ENCODE measurements at places on chromosomes 11 and 22.

DNA sequence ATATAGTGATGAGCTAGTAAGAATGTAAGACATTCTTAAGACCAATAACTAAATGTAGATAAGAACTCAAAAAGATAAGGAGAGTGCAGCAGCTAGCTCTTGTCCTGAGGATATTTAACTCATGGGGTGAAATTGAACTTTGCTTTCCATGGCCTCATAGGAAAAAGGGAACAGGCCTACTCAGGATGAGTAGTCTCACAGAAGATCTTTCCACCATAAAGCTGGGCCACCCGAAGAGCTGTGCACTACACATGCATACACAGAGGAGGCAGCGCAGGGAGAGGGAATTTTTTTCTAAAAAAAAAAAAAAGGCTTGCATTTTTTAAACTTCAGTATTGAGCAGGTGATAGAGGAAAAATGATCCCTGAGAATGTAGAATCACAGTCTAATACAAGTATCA, 59.9 kb upstream of the CFAP300 start:
- DNase-seq = no peak

- no peak for DNase-seq
Observed at GRCh38 chr11:94629741-94630140, 62.6 kb downstream of the PIWIL4 start.

- no peak for DNase-seq
Observed at GRCh38 chr22:24002851-24003250, 2.4 kb downstream of the GSTT4 start.

DNA sequence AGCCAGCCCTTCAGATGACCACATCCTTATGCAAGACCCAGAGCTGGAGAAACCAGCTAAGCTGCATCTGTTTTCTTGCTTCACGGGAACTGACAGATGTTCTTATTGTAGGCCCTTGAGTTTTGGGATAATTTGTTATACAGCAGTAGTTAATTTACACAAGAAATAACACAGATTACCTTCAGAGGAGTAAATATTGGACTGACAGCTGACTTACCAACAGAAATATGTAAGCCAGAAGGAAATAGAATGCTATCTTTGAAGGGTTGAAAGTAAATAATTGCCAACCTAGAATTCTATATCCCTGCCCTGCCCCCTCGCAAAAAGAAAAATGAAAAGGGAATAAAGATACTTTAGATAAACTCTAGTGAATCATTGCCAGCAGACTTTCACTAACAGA, 124.1 kb downstream of the WNT7B start:
- no peak for DNase-seq

DNA sequence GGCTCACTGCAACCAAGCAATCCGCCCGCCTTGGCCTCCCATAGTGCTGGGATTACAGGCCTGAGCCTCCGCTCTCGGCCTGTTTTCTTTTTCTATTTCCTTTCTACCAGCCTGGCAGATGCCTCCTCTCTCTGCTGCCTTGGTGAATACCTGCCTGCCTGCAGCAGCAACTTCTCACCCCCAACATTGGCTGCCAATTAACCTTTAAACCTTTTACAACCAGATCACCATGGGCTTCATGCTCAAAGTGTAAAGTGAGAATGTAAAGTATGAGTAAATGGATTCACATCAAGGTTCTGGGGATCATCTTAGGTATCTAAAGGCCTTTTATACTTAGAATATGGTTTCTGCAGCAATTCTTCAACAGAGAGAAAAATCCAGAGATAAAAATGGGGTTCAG, 13.0 kb upstream of the FCHSD2 start:
- DNase-seq = no peak

DNA sequence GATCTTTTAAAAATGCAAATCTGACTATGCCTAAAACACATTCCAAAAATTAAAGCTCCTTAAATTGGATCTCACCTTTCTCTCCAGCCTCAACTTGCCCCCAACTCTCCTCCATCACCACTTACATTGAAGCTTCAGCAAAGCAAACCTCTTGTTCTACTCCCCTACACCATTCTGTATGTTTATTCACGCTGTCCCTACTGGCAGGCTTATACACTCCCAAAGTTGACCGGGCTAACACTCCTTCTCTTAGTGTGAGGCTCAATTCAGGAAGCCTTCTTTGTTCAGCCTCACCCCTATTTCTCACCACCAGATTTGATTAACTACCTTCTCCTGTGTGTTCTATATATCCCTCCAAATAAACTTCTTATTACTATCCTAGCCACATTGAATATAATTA, 1.8 kb upstream of the GDPD4 start:
- DNase-seq = no peak

- DNase-seq = no peak
Observed at GRCh38 chr11:14857621-14858020, 34.4 kb downstream of the CYP2R1 start.

DNA sequence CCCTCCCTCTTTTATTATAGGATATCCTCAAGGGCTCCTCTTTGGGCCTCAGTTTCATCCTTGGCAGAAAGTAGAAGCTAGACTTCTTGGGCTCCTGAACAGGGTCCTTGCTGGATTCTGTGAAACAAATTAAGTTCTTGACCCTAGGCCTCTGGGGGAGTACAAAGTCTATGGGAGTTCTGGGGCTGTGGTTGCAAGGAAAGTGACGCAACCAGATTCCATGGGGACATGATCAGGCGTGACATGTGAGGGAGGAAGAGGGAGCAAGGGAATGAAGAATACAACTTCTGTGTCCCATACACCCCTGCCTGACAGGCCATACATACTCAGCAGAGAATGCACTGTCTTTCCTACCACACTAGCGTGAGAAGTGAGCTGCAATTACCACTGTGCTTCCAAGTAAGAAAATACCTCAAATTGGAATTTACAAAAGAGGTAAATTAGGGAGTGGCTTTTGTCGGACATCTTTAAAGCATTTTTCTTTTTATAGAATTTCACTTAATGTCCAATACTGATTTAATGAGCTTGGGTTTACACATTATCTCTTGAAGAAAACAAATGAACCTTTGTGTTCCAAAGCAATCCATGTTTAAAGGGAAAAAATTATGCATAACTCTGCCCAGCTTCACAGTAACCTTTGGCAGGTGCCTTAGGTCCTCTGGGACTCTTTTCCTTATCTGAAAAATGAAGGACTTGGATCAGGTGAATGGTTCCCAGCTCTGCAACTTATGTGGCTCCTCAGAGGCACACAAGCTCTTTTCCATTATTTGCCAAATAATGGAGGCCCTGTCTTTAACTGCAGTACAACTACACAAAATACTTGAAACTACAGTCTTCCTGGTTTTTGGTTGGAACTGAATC, 38.9 kb downstream of the LIMK2 start:
- no peak for DNase-seq

DNA sequence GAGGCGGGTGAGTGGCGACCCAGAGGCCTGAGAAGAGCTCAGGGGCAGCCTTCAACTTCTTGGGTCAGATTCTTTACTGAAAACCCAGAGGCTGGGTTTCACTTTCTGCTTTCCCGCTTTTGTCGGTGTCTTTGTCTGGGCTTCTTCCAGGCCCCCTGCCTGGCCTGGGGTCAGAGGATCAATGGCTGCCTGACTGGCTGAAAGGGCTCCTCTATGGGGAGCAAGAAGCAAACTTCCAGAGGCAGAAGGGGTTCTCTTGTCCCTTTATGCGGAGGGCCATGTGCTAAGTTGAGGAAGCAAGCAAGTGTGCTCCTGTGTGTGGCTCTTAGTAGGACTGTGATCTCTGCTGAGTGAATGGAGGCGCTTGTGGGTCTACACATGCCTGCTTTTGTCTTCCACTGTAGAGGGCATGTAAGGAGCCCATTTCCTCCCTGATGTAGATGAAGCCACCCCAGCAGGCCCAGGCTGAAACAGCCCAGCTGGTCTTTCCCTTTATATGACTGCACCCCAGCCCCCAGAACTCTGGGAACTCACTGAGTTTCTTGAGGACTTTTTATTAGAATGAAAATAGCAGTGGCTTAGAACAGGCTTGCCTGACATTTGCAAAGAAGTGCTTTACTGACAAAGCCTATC, 1.0 kb upstream of the PKNOX2 start:
- no peak for DNase-seq

DNA sequence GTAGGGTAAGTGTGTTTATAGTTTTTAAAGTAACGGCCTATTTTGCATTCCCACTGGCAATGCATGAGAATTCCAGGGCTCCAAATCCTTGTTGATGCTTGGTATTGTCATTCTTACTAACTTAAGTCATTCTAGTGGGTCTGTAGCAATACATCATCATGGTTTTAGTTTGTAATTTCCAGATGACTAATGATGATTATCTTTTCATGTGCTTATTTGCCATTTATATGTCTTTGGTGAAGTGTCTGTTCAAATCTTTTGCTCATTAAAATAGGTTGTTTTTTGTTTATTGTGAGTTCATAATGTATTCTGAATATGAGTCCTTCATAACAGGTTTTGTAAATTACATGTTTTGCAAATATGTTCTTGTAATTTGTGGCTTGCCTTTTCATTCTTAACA, 31.2 kb downstream of the MTMR3 start:
- no peak for DNase-seq

GRCh38 chr11:126165311-126165720, 46.1 kb downstream of the RPUSD4 start:
- DNase-seq = no peak

GRCh38 chr11:693887-694562, 997 bp downstream of the DEAF1 start:
- DNase-seq = no peak

- no peak for DNase-seq
Observed at GRCh38 chr22:39611360-39611759, 40.8 kb downstream of the CACNA1I start.

- no peak for DNase-seq
Observed at GRCh38 chr11:72681226-72682153, 7.3 kb upstream of the PDE2A start.

GRCh38 chr22:42324990-42325710, 54.7 kb upstream of the TCF20 start:
- DNase-seq = no peak

DNA sequence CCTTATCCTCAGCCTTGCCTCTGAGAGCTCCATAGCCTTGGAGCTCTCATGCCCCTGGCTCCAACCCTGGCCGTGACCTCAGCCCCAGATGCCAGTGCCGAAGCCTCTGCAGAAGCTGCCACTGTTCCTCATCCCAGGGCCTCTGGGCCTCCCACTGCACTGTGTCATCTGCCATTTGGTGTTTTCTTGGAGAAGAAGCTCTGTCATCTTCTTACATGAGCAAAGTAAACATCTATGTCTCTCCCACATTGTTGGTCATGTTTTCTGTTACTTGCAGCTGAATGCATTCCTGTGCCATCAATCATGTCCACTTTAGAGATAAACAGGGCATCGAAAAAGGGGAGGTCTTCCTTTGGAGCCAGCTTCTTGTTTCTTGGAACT, 45.0 kb upstream of the FTH1 start:
- DNase-seq = no peak

DNA sequence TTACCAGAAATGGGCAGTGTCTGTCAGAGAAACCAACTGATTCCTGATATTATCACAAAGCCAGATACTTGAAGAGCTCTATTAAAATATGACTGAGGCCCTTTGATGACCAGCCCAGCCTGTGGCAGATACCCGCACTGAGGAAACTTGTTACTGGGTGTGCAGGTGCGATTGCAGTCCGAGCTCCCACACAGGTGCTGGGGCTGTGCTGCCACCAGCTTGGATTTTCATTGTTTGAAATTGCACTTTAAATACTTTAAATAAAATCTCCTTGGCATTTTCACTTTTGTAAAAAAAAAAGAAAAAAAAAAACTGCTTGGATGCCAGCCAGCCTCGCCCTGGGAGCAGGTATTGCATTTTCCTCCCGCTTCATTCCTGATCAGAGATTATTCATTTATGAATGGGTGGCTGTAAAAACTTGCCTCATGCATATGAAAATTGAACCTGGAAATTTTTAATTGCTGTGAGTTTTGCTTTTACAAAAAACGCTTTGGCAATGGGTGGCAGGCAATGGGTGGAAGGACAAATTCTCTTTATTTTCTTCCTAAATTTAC, 21.2 kb downstream of the EHF start:
- DNase-seq = no peak

DNA sequence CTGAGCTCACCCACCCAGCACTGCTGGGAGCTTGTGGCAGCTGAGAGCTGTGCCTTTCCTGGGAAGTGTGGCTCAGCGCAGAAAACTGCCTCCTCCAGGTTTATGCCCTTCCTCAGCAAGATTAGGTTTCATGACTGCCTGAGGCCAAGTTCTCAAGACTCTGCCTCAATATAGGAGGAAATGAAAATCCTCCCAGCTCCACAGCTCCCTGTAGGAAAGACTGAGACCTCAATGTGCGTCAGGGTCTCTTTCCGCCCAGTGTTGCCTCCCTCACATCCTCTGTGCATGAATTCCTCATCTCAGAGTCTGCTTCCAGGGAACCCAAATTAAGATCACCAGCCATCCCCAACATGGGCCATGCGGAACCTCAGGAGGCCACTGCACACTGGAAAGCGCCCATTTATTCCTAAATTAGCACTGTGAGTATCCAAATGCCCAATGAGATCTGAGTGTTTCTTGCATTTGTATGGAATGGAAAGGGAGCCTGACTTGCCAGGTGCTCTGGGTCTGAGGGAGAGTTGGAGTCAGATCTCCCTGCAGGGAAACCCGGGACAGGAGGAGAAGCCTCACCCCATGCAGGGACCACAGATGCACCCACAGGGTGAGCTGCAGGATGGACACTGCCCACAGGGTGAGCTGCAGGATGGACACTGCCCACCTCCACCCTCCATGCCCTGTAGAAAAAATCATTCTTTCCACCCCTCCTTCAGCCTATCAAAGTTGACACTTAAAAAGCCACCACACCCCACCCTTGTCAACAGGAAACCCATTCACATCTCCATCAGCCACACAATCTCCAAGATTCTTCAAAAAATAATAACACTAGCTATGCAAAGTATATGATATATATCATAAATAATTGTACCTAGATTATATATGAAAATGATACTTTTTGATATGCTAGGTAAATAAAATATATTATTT, 97.4 kb upstream of the IGLL5 start:
- no peak for DNase-seq
